ENCODE measurements at places on chromosomes 4 and X.
A peak's percentile ranks its signal among the peaks of the same experiment; 100 is the strongest.

GRCh38 chrX:152912641-152913040 lies 14.8 kb downstream of the ZNF185 start:
- no peak for ATAC-seq

GRCh38 chrX:989959-990510 lies 222.4 kb downstream of the CRLF2 start:
- peak; percentile 96 for ATAC-seq

DNA sequence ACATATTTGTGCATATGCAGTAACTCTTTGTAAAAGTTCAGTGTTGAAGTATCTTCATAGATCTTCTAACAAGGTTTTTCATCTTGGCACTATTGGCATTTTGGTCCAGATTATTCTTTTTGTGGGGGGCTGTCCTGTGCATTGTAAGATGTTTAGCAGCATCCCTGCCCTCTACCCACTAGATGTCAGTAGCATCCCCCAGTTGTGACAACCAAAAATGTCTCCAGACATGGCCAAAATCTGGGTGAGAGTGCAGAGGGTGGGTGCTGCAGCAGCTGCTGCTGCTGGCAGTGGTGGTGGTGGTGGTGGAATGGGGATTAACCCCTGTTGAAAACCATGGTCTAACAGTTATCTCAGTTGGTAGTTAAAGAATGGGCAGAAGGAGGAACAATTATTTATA lies 370.0 kb downstream of the GPAT3 start:
- ATAC-seq = peak; percentile 32

GRCh38 chrX:15233416-15234015 lies 36.4 kb downstream of the ASB9 start:
- ATAC-seq = no peak

DNA sequence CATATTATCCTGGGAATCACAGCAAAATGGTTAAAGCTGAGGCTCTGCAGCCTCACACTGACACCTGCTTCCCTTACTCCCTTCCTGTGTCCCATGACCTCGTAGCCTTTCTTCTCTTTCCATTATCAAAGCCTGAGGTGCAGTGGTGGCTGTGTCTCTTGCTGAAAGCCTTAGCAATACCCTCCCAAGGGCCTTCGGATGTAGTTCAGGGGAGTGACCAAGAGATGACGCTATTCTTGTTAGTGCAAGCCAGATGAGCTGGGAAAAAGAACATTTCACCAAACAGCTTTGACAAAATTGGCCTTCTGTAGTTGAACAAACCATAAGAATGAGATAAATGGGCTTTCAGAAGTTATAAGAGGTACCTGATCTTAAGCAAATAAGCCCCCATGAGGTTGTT lies 31.6 kb downstream of the SMIM10L2A start:
- ATAC-seq = no peak

GRCh38 chr4:185738820-185739219 lies 73.2 kb downstream of the SORBS2 start:
- no peak for ATAC-seq

DNA sequence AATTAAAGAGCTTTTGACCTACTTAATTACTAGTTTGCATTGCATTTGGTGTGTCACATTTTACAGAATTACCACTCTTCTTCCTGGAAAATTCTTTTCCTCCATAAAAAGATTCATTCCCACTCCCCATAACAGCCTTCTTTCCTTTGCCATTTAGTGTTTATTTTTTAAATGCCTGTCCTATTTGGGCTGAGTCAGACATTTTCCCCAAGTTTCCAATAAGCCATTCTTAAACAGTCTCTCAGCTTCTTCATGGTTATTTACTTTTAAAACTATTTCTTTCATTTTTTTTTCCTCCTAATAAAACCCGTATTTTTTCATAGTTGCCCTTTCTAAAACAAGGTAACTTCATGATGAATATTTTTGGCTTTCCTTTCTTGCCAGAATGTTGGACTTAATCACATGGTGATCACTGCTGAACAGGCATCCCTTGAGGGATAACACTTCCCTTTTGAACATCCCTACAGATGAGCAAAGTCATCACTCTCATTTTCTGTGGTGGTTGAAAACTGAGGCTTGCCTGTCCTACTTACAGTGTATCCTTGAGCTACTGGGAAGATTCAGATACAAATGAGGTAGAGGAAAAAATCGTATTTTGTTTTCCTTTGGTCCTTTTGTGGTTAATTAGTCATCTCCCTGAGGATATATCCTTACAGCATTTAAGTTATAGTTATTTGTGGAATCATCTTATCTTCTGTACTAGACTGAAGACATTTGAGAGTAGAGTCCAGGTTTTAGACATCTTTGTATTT lies 520.5 kb upstream of the NR3C2 start:
- ATAC-seq = no peak

- ATAC-seq = no peak
Measured at GRCh38 chr4:176979416-176979815, 186.7 kb upstream of the VEGFC start.

- ATAC-seq = no peak
Measured at GRCh38 chr4:139779691-139780090, 114.1 kb downstream of the MGST2 start.

GRCh38 chr4:80521438-80521837 lies 185.9 kb downstream of the CFAP299 start:
- ATAC-seq = no peak

- no peak for ATAC-seq
Measured at GRCh38 chr4:19659101-19659500, 592.6 kb upstream of the SLIT2 start.

GRCh38 chr4:86678796-86679195 lies 84.7 kb downstream of the PTPN13 start:
- no peak for ATAC-seq

GRCh38 chrX:129622757-129623301 lies 31.9 kb downstream of the APLN start:
- ATAC-seq = no peak

DNA sequence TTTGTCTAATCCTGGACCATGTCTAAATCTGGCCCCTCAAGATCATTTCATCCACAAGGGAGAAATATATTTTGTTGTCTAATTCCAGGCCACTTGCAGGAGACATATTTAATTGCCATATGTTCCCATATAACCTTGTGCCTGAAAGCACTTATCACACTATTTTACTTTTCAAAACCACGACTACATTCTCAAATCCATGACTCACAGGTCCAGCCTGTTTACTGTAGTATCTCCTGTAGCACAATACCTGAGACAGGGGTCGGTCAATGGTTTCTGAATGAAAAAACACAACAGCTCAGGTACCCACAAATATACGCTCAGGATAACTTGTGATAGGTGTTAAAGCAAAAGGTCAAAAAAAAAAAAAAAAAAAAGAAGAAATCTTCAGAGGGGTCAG lies 60.9 kb downstream of the SEC24D start:
- ATAC-seq = no peak

DNA sequence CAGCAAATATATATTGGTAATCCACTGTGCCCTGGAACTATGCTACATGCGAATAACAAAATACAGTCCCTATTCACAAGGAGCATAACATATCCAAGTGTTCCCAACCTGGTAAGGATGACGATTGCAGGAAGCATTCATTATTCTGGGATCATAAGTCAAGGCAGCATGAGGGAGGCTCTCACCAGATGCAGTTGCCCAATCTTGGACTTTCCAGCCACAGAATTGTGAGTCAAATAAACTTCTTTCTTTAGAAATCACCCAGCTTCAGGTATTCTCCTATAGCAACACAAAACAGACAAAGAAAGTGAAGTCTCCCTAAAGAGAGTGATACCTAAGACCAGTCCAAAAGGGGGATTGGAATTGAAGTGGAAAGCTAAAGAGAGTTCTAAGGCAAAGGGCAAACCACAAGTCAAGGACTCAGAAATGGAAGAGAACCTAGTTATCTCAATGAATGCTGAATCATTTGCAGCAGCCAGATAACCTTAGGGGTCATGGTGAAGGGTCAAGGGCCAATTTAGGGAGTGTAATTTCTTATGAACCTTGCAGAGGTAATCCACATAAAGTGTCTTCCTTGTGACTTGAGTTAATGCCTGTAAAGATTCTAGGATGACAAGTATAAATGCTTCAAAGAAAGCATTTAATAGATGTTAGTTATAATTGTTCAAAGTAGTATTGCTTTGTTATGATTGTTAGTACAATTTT lies 103.1 kb upstream of the PCDH7 start:
- no peak for ATAC-seq

DNA sequence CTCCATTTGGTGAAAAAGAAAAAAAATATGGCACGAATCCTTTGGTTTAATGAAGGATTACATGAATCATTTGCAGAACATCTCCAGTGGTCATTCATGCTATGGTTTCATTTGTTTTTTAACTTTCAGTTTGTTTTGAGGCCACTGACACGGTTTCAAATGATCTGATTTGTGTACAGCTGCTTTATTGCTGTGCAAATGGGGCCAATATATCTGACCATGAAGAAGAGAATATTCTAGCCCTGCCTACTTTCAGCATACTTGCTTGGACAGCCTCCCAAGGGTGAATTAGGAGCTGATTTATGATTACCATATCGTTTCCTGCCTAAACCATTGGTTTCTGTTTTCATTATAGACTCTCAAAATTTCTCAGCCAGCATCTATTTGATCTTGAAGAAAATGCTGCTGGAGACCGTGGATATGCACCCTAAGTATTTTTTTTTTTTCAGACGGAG lies 30.7 kb downstream of the SPARCL1 start:
- ATAC-seq = no peak

DNA sequence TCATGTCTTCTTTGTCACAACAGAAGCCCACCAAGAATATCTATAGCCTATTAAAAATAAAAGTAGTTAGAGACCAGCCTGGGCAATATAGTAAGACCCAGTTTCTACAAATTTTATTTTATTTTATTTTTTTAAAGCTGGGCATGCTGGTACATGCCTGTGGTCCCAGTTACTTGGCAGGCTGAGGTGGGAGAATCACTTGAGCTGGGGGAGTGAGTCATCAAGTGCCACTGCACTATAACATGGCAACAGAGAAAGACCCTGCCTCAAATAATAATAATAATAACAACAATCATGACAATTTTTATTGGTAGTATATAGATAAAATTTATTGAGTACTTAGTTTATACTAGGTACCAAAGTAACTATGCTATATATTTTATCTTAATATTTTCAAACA lies 93.0 kb upstream of the NPFFR2 start:
- ATAC-seq = no peak

DNA sequence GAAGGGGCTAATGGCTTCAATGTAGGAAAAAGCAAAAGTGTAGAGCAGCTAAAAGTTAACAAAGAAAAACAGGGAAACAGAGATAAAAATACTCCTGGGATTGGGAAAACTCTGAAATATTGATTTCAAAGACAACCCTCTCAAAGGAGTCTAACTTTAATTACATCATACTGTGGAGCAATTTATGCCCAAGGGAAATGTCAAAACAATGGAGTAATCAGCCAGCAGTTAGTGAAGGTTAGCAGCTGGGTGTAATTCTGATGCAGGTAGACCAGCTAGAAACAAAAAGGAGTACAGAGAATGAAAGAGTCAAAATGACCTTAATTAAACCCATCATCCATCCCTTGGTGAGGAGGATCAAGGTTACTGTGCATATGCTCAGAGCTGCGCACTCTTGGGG lies 169.0 kb downstream of the ADAM29 start:
- ATAC-seq = no peak

DNA sequence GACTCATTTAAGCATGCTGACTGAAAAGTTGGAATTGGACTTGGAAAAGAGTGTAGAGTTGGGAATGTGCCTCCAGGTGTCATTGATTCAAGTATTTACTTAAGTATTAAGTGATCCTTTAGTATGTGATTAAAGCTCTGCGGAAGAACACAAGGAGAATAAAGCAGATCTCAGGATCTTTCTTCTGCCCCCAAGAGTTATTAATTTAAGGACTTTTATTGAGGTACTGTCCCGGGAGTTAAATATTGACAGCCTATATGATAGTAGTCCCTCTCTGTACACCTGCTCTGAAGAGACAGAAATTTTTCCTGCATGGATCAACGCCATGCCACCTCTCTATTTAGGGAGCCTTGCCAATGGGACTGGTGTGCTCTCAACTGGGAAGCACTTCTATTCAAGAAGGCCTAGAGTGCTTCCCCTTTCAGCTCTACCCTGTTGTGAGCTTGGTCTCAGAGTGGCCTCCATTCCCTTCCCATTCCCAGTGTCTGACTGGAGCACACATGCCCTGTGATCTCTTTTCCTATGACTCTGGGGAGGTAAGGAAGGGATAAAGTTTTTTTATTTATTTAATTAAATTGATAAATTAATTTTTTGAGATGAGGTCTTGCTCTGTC lies 75.9 kb downstream of the SHISA3 start:
- no peak for ATAC-seq

Measured in gastroesophageal sphincter (tissue), 4 donors.